ENCODE measurements at places on chromosomes 13 and 19.

- no peak for DNase-seq
Measured at GRCh38 chr13:41053384-41053826, 7.9 kb upstream of the WBP4 start.

- DNase-seq, result peak; percentile 90
Measured at GRCh38 chr19:1173845-1174809, at the start of gene SBNO2. Gene SBNO2 (minus strand): TSS chr19:1174268. CDS start chr19:1154276, 19,992 bp downstream.

DNA sequence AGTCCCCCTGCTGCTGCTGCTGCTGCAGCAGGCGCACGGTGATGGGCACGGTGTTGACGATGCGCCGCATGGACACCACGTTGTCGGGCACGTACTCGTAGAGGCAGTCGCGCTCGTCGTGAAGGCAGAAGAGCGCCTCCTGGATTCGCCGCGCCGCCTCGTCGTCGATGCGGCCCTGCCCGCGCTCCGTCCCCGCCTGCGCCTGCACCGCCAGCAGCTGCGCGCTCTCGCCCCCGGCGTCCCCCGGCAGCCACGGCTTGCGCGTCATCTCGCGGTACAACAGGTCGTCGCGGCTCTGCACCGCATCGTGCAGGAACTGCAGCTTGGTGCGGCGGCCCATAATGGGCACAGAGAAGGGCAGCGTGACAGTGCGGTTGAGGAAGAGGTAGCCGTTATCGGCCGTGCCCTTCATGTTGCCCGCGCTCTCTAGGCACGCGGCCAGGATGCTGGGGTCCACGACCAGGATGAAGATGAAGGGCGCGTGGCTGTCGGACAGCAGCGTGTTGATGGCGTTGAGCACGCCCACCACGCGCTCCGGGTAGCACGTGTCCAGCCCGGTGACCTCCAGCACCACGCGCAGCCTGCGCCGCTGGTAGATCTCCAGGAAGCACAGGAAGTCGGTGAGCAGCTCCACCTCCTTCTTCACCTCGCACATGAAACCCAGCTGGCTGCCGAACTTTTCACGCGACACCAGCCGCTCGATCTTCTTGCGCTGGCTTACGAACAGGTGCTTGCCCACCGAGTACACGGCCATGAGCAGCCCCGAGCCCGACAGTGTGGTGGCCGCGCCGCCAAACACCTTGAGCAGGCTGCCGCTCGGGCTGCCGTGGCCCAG, 8.1 kb downstream of the NKPD1 start:
- DNase-seq, result peak; percentile 52

- no peak for DNase-seq
Measured at GRCh38 chr19:8469613-8470368, 25.0 kb downstream of the HNRNPM start.

DNA sequence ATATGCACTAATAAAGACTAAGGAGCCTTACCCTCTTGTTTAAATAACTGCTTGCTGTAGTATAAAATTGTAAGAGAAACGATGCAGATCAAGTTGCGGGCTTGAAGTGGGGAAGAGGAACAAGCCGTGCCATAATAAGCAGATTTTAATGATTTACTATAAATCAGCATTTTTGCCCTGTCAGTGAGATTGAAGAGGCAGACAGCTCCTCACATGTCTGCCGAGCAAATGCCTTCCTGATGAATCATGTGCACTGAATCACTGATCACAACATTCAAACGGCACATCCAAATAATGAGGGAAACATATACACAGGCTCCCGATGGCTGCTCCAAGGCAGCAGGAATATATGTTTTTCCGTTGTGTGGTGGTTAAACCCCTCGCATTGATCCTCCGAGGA, 282.9 kb downstream of the TSHZ3 start:
- no peak for DNase-seq

DNA sequence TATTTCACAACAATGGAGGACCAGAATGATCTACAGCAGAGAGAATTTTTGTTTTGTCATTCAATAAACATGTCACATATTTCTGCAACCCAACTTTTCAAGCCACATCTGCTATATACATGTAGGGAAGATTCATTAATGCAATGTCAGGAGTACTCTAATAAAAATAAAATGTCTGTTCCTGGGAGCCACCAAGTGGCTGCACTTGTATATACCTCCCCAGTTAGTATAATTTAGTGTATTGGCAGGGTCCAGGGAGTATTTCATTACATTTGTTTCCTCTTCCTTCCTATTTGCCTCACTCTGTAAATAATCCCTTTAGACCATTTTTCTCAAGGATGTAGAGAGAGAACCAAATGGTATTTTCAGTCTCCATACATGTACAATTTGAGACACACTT, 1169.0 kb downstream of the DIAPH3 start:
- no peak for DNase-seq

DNA sequence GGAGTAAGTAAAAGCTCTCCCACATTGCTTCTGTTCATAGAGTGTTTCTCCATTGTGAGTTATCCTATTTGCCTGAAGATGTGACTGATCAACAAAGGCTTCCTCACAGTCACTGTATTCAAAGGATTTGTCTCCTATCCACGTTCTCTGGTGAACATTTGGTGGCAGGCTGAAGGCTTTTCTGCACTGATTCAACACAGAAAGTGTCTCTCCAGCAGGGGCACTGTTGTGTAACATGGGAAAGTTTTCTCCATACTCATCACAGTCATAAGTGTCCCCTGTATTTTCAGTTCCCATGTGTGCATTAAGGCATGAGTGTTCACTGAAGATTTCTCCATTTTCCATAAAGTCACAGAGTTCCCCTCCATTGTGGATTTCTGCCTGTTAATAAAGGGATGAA, 17.6 kb downstream of the ZNF121 start:
- no peak for DNase-seq

DNA sequence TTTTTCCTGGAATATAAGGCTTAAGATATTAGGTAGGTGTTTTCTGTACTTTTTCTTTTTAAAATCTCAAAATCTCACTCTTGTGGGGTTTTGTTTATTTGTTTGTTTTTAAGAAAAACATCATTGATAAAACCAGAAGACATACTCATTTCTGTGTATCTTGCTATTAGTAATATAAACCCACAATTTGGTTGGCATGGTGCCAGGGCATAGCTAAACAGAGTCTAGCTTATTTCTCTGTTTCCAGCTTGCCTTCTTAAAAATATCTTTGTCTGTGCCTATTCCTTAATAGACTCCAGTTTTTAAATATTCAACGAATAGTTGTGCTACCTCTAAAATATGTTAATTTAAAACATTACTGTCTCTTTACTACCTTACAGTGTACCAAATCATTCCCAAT, 1121.9 kb upstream of the PCDH20 start:
- no peak for DNase-seq

DNA sequence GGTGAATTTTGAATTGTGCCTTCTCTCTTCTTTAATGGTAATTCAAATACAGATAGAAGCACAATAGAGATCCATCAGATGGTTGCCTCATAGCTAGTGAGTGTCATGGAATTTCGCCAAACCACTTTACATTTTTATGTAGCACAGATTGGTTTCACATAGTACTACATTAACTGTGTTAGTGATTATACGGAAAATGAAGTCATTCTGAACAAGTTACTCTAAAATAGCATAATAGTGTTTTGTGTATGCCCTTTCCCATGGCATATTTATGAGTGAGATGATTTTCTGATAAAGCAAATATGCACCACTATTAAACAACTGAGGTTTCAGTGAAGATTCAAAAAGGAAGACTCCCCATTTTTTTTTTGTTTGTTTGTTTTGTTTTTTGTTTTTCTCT, 1623.5 kb downstream of the PCDH9 start:
- DNase-seq, result no peak

GRCh38 chr13:71087006-71087405, 780.0 kb downstream of the DACH1 start:
- no peak for DNase-seq

DNA sequence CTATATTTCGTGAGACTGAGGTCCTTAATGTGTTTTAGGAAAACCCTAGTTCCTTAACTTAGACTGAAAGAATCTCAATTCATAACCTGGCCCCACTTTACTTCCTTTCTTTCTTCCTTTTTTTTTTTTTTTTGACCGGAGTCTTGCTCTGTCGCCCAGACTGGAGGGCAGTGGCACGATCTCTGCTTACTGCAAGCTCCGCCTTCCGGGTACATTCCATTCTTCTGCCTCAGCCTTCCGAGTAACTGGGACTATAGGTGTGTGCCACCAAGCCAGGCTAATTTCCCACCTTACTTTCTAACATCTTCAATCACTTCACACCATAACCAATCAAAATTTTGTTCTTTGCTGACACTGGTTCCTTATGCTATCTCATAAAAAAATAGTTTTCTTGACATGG, 2097.0 kb downstream of the PCDH9 start:
- no peak for DNase-seq

GRCh38 chr13:106110241-106110855, 425.1 kb downstream of the EFNB2 start:
- no peak for DNase-seq

- no peak for DNase-seq
Measured at GRCh38 chr13:100454876-100455275, 133.7 kb downstream of the GGACT start.

GRCh38 chr19:35444735-35445134, 3.3 kb upstream of the FFAR2 start:
- DNase-seq, result no peak

GRCh38 chr19:16614941-16615340, 13.1 kb downstream of the MED26 start:
- no peak for DNase-seq

DNA sequence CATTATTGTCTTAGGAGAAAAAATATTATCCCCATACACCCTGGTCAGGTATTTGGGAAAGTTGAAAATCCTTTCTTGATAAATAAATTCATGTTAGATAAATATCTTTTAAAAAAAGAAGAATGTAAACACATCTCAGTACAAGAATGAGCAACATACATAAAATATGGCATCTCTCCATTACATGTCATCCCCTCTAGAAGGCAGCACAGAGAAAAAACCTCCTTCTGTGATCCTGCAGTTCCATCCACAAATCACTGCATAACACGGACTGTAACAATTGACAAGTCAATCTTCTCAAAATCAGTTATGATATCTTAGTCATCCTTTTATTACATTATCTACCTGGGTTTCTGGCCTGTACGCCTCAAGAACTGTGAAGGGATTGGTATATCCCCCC, 683.9 kb upstream of the KLHL1 start:
- DNase-seq, result no peak

- no peak for DNase-seq
Measured at GRCh38 chr19:31970027-31970461, 375.4 kb upstream of the ZNF507 start.

DNA sequence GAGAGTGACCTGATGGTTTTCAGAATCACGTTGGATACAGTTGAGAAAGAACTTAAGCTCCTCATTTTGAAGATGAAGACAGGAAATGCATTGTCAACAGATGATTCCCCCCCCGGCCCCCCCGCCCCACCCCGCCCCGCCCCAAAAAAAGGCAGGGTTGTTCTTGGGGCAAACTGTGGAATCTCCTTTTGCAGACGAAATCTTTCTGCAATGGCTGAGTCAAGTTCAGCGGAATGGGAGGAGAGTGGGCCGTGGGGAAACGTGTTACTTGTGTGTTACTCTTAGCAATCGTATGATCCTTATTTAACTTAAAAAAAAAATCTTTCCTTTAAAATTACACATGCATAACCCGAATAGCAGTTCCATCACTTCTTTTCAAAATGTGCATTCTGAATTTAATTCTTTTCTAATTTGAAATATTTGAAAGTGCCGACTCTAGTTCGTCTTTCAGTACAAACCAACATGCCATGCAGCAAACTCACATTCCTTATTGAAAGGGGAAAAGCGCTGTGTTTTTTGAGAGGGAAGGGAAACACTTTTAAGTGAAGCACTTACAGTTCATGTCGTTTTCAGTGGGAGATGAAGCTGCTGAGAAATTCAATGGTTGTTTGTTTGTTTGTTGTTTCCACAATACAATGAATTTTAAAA, 348.5 kb upstream of the ARGLU1 start:
- no peak for DNase-seq

DNA sequence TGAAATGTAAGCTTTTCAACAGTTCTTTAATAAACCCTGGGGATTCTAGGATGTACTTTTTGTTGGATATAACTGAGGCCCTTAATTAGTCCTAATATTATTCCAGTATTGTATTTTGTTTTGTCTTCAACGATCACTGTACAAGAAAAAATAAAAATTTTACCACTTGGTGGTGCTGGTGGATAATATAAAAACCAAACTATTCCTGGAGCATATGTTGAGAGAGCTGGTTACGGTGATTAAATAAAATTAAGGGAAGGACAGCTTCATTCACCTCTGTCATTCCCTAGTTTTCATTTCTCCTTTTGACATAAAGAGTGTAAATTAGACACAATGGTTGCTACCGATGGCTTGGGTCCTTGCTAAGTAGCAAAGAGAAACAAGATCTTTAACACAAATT, 598.6 kb upstream of the PCDH20 start:
- no peak for DNase-seq

DNA sequence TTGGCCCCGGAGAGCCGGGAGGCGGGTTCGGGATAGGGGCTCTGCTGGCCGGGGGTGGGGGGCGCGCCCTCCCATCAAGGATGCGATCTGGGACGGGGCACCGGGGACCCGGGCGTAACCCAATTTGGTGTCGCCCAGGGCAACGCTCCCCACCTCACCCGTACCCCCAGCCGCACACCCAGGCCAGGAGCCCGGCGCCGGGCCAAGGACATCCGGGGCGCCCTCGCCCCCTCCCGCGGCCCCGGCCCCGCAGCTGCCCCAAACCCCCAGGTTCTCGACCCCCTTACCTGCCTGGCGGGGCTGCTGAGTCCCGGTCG, 525 bp downstream of the SHANK1 start:
- DNase-seq, result no peak

DNA sequence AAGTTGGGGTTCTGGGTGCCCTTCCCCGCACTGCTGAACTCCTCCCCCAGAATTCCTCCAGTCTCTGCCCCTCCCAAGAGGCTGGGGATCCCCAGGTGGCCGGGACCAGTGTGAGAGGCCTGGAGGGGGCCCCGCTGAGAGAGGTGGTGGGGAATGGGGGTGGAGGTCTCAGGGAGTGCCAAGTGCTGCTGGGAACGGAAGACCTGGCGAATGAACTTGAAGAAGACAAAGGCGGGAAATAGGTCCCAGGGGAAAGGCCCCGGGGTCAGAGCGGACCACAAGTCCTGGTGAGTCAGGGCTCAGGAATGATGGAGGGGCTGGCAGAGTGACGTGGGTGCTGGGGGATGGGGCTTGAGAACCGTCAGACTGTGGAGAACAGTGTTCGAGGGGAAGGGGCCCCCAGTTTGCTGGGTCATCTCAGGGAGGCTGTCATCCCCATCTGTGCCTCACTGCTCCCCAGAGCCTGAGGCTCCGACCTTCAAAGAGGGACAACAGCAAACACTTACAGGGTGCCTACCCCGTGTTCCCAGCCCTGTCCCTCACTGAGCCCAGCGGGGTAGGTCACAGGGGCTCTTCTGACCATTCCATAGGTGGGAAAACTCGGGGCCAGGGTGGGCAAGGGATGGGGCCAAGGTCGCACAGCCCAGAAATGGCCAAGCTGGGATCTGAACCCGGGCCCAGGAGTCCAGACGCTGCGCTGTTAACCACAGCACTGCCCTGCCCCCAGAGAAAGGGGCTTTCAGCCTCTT, 16.0 kb upstream of the SEMA6B start:
- no peak for DNase-seq
